Activated CD4-positive, alpha-beta T cell treated with anti-CD3 and anti-CD28 coated beads for 24 hours (primary cell): ENCODE measurements at places on chromosomes 4 and X.

DNA sequence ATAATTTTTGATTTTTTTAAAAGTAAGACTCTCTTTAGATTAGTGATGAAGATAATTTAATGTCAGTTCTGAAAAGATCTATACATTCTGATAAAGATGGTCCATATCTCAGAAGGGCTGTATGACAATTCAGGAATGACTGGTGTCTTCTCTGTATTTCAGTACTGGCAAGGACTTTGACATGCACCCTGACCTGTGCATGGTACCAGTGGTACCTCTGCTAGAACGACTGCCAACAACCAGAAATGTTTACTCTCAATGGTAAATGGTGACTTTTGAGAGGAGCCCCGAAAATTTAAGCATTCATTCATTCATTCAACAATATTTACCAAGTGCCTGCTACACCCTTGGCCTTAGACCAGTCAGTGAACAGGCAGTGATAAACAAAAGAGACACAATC, 4.8 kb downstream of the NR3C2 start:
- no peak for DNase-seq

DNA sequence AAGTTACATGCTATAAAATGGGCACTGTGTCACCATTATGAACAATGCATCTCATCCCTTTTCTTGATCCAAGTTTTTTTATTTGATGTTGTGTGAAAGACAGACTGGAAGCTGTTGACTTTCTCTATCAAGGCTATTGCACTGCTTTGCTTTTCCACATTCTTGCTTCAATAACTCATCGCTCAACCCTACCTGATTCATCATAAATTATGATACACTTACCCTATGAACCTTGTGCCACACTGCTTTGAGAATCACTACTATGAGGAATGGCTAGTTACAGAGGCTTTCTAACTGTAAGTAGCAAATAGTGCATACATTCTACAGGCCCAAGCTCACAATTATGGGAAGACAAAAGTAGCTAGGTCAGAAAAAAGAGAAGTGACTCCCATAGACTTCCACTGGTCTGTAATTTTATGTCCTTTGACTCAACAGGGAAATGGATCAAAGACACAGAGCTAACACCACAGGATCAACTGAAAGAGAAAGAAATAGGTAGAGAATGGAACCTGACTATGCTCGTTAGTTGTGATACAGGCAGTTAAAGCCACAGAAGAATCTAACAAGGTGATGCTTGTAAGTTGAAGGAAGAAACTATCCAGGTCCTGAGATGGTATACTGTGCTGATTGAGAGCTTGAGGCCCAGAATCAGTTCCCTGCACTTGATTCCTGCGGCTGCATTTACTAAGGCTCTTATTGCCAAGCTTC, 163.5 kb downstream of the PPP3CA start:
- no peak for DNase-seq

DNA sequence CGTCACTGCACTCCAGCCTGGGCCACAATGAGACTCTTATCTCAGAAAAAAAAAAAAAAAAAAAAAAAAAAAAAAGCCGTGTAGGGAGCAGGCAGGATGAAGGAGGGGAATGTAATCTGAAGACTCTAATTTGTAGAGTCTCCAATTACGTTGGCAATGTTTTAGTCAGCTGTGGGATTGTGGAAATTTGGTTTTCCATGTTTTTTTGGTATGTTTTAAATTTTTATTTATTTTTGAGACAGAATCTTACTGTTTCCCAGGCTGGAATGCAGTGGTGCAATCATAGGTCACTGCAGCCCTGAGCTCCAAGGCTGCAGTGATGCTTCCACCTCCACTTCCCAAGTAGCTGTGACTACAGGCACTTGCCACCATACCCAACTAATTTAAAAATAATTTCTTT, 56.5 kb downstream of the NSD2 start:
- DNase-seq, result no peak

DNA sequence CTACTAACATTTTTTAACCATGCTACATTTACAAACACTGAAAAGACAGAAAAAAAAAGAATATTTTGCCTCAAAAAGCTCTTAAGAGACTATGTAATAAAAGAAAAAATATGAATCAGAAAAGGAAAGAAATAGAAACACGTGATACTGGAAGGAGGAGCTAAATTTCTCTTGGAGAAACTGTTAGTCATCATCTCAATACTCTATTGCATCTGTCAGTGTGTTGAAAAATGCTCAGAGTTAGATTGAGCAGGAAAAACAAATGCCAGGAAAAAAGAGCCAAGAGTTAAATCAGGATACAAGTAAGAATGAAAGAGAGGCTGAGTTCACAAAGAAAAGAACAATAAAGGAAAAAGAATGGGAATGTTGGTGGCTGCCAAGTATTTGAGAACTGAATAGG, 2.6 kb downstream of the RAB28 start:
- DNase-seq, result no peak

DNA sequence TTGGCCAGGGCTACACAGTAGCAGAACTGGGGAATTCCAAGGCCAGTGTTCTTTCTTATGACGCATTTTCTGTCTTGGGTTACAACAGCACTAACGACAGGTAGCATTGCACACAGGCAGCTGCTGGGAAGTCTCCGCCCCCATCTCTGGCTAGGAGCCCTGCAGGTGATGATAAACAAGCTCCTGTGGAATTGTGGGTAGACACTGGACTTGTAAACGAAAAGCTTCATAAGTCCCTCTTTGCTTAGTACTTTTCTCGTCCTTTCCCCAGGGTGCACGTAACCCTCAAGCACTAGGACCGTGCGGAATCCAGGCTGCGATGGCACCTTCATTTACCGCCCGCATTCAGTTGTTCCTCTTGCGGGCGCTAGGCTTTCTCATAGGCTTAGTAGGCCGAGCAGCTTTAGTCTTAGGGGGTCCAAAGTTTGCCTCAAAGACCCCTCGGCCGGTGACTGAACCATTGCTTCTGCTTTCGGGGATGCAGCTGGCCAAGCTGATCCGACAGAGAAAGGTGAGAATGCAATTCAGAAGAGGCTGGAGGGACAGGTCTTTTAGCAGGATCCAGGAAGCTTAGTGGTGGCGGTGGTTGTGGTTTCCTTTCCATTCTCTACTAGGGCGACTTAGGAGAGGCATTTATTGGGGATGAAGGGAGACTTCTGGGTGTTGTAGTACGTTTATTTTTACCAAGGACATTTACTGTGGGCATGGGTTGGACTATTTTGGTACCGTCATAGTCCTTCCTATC, at the start of gene FAAH2:
TSS of gene FAAH2 (plus strand) at position 200 of the 745 bp plus-strand sequence. CDS start at position 320, 120 bp downstream.
- DNase-seq, result peak; percentile 26

- no peak for DNase-seq
Measured at GRCh38 chr4:41656106-41656505, 92.4 kb downstream of the PHOX2B start.

DNA sequence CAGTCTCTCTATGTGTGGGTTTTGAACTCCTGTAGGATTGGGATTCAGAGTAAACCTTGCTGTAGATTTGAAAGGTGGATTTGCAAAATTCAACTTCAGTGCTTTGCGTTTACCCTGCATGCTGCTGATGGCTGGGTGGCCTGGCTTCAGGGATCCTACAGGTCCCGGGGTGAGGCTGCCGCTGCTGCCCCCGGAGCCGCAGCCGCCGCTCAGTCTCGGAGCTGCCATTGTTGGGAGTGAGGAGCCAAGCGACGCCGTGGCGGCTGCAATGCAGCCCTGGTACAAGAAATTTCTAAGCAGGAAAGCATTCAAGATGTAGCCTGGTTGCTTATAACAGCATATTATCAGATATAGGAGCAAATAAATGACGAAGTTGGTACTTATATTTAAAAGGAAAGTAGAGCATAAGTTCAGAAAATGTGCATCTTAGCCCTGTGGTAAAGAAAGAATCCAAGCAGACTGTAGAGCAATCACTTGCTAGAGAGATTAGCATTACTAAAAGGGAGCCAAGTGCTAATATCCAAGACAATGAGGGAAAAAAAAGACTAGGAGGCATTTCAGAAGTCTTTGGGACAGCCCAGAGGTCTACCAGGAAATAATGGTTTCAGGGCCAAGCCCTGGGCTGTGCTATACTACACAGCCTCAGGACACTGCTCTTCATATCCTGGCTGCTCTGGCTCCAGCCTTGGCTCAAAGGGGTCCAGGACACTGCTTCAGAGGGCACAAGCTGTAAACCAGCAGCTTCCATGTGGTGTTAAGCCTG, 36.9 kb upstream of the CHIC1 start:
- DNase-seq, result no peak

GRCh38 chr4:14792702-14793227, 209.5 kb upstream of the CPEB2 start:
- DNase-seq, result no peak

GRCh38 chr4:150250293-150250997, 172.2 kb downstream of the DCLK2 start:
- DNase-seq, result no peak

DNA sequence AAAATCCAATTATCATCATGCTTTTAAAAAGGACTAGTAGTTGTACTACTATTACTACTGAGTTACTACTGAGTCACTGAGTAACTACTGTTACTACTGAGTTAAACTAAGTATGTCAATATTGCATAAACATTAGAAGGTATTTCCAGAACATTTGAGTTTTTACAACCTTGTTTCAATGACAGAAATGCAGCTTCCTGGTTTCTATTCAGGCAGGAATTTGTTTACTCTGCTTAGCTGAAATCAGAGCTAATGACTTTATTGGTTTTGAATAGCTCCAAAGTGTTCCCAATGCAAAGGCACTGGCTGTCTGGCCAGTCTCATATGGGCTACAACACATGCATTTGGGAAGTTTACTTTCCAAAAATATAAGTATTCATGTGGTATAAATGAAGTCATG, 12.0 kb downstream of the RPS6KA6 start:
- no peak for DNase-seq

- DNase-seq, result no peak
Measured at GRCh38 chrX:106249706-106250379, 81.7 kb downstream of the PWWP3B start.

GRCh38 chr4:101846550-101846949, 56.0 kb downstream of the BANK1 start:
- no peak for DNase-seq

GRCh38 chrX:134547047-134547679, 87.2 kb downstream of the HPRT1 start:
- DNase-seq, result no peak

GRCh38 chr4:78673337-78673736, 102.8 kb upstream of the BMP2K start:
- no peak for DNase-seq

GRCh38 chr4:3480528-3481112, 17.5 kb downstream of the DOK7 start:
- peak; percentile 78 for DNase-seq

DNA sequence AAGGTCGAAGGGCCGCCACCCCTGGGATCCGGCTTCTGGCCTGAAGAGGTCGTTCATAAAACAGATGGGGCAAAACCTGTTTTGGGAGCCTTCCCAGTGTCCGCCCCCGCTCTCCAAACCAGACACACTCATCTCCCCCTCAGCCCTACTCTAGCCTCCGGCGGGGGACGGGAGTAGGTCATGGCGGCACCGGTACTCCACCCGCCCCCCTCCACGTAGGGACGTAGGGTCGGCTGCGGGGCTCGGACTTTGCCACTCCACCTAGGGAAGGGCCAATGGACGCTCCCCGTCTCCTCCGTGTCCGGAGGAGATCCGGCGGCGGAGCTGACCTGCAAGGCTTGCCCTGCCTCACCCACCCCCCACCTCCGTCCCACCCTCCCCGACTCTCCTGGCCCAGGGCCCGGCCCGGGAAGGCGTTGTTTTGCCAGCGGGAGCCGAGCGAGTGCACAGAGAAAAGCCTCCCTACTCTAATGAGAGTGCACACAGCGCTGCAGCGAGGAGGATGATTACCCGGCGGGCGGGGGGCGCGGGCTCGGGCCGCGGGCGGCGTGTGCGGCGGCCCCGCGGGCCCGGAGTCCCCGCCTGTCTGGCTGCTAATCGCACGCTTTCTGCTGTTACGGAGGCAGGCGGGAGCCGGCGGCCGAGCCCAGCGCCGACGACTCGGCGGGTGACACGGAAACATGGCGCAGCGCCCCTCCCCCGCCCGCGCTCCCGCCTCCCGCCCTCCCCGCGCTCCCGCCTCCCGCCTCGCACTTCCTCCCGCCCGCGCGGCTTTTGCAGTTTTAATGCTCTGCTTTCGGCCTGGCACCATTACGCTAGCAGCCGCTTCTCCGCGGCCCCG, 8.3 kb upstream of the BCOR start:
- peak; percentile 51 for DNase-seq

- no peak for DNase-seq
Measured at GRCh38 chrX:32269866-32270265, 941.5 kb downstream of the DMD start.

- no peak for DNase-seq
Measured at GRCh38 chrX:121781991-121782390, 734.6 kb downstream of the GLUD2 start.

DNA sequence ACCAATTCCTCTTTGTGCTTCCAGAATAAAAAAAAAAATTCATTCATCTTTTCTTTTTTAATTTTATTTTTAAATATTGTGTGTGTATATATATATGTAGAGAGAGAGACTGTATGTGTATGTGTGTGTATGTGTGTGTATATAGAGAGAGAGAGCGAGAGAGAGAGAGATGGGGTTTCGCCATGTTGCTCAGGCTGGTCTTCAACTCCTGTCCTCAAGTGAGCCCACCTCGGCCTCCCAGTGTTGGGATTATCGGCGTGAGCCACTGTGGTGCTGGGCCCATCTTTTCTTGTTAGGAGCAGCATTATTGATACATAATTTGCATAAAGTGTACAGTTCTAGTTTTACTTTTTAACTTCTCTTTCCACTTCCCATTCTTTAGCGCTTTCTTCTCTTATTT, 33.6 kb downstream of the KDM6A start:
- no peak for DNase-seq

- no peak for DNase-seq
Measured at GRCh38 chrX:76064825-76065224, 108.0 kb upstream of the PBDC1 start.

DNA sequence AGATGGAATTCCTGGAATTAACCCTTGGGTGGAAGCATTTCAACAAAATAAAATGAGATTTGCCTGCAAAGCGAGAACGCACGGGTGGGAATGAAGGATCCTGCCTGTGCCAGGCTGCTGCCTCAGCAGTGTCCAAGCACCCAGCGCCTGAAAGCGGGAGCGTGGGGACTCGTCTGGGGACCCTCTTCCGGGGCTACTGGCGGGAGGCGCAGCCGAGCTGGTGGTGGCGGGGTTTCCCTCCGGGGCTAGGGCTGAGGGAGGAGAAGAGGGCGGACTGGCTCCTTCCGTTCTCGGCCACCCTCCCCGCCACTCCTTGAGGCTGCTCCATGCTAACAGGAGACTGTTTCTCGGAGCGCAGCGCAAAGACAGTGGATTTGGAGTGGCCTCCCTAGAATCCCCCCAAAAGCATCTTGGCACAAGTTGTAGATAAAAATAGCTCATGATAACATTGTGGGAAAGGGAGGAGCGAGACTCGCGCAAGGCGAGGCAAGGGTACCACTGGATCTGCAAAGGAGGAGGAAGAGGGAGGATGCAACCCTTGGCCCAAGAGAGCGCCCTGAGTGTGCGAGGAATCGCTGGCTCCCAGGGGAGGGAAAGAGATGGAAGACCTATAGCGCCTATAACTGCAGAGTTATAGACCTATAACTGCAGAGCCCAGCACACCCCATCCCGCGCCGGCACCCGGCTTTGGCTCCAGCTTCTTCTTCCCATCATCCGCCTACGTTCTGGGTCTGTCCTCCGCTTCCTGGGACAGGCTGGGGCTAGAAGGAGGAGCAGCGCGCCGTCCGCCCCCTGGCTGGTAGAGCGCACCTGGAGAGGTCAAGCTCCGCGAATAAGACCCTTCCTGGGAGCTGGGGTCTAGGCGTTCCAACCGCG, 1.3 kb downstream of the HS3ST1 start:
- no peak for DNase-seq
